Right cardiac atrium (tissue), 5 donors: ENCODE measurements at places on chromosomes 2 and 18. TPM values are rescaled to one million over a fixed set of nuclear protein-coding genes. Genes with fewer than 3 reads are reported as not detected.

GRCh38 chr2:20400787-20401488 lies 45.9 kb upstream of the RHOB start:
- DNase-seq: no peak

GRCh38 chr18:56987236-56987635 lies 159.7 kb upstream of the BOD1L2 start:
- DNase-seq: no peak

DNA sequence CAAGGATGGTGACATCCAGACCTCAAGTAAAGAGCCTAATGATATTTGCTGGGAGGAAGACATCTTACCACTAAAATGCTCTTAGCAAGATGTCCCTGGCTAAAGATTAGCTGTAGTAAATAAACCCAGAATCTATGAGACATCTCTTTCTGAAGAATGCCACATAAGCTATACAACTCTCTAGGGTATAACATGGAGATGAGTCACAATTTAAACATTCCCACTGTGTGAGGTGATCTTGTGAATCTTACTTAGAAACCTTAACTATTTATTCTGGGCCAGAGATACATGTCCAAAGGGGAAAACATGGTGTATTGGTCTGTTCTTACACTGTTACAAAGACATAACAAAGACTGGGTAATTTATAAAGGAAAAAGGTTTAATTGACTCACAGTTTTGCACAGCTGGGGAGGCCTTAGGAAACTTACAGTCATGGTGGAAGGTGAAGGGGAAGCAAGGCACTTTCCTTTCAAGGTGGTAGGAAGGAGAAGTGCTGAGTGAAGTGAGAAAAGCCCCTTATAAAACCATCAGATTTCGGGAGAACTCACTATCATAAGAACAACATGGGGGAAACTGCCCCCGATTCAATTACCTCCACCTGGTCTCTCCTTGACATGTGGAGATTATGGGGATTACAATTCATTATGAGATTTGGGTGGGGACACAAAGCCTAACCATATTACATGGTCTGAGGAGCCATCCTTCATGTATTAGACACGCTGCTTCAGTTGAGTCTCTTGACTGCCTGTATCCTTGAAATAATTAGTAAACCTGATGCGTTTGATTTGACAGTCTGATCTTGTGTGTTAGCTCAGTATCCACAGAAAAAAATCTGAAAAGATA lies 17.1 kb downstream of the KRCC1 start:
- DNase-seq: no peak

DNA sequence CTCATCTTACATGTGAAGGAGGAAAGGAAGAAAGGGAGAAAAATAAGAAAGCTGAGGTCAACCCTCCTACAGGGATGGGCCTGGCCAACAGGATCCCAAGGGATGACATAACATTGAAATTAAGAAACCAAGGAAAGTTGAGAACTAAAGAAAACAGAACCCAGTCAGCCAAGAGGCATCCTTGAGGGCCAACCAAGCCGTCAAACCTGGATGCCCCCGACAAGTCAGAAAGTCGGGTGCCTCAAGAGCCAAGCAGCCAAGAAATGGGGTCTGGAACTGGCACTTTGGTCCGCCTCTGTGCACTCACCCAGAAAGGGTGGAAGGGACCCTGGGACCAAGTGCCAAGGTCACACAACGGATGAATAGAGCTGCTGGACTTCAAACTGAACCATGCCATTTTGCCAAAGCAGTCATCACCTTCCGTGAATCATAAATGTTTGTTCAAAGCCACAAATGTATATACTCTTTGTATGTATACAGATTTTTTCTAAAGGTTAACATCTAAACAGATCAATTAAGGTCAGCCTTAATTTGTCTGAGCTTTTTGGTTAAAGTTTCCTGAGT lies 27.0 kb upstream of the PTPN4 start:
- DNase-seq: no peak

- peak; percentile 85 for DNase-seq
Measured at GRCh38 chr2:42865884-42866881, 73.8 kb upstream of the HAAO start.

DNA sequence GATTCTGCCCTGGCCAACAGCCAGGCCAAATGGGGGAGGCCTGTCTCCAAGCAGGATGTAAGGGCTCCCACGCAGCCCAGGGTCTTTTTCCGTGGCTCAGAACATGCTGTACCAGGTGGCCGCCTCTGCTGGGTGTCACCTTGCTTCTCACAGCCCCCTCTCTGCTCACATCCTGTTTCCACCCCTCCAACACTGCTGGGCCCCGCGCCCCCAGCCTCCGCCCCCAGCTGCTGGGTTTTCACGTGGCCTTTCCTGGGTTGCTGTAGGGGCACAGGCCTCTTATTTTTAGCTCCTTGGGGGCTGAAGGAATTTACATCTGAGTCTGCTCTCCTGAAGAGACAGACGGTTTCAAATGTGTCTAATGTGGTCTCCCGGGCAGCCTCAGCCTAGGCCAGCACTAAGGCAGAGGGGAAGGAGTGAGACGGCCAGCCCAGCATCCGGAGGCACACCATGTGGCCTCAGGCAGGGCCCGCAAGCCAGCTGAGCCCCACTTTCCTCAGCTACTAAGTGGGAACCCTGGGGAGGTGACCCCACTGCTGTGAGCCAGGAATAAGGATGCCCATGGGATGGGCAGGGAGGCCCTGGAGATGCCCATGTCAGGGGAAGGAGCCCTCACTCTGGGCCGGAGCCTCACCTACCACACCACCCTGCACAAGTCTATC lies 18.7 kb upstream of the DUSP2 start:
- DNase-seq: no peak

DNA sequence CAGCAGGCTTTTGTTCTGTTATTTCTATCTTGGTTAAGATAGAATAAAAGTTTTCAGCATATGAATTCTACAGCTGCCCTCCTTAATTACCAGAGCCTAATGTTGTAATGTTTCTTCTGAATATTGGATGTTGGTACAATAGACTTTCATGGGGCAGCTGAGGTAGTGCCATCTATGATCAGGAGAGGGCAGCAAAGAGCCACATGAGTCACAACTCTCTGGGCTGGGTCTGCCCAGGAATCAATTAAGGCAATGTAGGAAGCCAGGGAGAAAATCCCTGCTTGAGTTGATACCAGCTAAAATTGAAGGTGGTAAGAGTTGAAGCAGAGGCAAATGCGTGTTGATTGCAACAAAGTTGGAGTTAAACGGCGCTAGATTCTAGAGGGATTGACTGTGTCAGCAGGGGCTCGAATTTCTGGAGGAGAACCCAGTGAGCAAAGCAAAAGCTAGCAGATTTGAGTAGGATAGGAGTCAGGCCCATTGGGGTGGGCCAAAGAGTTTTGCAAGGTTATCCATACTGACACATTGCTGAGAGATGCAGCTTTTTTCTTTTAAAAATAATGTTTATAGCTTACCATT lies 10.6 kb upstream of the MC5R start:
- DNase-seq: peak; percentile 84

GRCh38 chr18:29171892-29172755 lies 995.2 kb upstream of the CDH2 start:
- no peak for DNase-seq

GRCh38 chr18:58618822-58619595 lies 9.9 kb downstream of the ALPK2 start:
- no peak for DNase-seq

GRCh38 chr18:51151185-51151567 lies 46.3 kb downstream of the MEX3C start:
- no peak for DNase-seq

- no peak for DNase-seq
Measured at GRCh38 chr2:235024931-235025773, 73.3 kb downstream of the SH3BP4 start.

GRCh38 chr2:15059870-15060512 lies 427.5 kb downstream of the LRATD1 start:
- no peak for DNase-seq

DNA sequence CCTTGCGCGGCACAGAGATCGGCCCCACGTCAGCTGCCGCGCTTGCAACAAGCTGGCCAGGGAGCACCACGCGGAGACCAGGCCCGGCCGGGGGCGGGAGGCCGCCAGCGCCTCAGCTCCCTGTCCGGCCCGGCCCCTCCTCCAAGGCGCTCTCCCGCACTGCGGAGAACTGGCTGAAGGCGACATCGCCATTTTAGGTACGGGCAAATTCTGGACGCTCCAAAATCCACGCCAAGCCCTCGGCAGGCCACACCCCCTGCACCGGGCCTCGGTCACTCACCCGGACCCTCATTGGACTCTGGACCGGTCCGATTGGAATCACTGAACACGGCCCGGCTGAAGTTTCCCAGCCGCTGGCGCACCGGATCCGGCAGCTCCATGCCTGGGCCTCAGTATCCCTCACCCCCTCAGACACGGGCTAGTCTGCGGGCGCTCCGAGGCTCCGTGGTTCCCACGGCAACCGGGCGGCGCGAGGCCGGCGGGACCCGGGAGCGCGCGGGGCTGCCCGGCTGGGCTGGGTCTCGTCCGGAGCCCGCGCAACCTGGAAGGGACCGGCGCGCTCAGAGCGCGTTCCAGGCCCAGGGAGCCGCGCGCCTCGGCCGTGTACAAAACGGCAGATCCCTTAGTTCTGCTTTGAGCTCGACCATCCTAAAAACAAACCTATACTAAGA lies at the start of gene TMEM17:
Gene TMEM17 (minus strand): TSS at position 446 of the 671 bp plus-strand sequence. CDS start 66 bp downstream, at position 380.
- peak; percentile 97 for DNase-seq

DNA sequence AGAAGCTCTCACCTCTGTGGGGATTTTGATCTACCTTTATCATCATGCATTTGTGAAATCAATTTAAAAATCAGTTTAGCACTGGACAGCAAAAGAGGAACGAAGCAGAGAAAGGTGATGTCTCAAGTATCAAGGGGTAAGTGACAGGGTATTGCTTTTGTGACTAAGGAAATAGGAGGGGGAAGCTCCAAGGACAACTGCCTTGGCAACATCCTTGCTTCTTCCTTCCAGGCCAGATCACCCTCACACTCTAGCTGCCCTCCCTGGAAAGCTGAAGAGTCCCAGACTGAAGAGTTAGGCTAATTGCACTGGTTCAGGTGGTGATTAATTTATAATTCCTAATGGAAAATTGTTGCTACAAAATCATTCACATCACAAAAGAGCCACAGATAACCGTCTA lies 859.1 kb upstream of the ACVR2A start:
- DNase-seq: no peak

- DNase-seq: no peak
Measured at GRCh38 chr2:146978577-146979555, 866.0 kb upstream of the ACVR2A start.

- no peak for DNase-seq
Measured at GRCh38 chr2:162828545-162828944, 10.0 kb downstream of the KCNH7 start.

DNA sequence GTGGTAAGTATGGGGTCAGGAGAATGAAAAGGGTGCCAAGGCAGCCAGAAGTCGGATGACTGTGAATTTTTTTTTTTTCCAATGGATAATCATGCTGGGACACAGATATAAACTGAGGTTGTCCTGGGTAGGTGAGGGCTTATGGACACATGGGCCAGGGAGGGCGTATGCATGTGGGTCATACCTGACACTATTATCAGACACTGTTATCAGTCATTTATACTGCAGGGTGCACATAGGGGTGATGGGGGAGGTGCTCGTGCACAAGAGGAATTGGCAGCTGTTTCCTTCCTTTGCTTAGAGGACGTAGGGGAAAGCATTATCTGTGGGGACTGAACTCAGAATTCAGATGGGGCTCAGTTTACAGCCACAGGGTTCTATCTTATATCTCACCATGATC lies 10.1 kb downstream of the CTIF start:
- DNase-seq: no peak

- DNase-seq: no peak
Measured at GRCh38 chr2:15780912-15781574, 159.3 kb upstream of the MYCN start.

- no peak for DNase-seq
Measured at GRCh38 chr2:210623506-210623905, 67.1 kb downstream of the CPS1 start.

GRCh38 chr2:149877074-149877473 lies 289.5 kb upstream of the MMADHC start:
- DNase-seq: no peak

DNA sequence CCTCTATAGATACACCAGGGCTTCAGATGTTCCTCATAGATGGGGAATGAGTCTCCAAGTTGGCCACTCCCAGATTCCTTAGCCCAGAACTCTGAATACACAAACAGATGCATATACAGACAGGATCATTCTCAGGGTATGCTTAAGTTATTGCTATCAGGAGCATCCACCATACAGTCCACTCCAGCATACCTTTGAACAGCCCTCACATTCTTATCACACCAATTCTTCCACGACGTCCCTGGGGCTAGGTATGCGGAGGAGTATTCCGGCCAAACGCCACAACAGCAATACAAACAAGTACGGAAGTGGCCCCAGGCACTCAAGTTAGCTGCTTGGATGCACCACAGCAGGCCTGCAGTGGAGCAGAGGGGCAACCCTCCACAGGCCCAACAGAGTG lies 312.5 kb upstream of the CHAC2 start:
- no peak for DNase-seq

- DNase-seq: no peak
Measured at GRCh38 chr2:46268196-46268595, 29.0 kb upstream of the EPAS1 start.

DNA sequence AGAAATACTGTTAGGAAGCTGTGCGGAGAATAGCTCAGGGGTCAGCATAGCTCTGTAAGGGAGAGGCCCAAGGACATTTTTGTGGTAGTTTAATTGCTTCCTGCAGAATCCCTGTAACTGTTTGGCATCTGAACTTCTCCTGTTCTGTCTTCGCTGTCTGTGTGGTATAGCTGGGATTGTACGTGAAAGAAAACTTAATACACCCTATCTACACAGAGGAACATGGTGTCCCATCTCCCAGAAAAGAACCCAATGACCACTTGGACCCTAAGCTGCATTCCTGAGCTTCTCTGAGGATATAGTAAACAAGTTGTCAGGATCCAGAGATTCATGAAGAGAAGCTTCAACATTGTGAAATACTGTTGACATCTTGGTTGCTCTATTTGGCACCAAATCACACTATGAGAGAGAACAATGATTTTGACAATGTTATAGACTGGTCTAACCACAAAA lies 81.3 kb downstream of the CDC42EP3 start:
- no peak for DNase-seq

Gene DLX1
- total RNA-seq: not detected

Gene CD302
- 31.4 TPM for total RNA-seq

Gene LYPD6
- 0.56 TPM for total RNA-seq

Gene ERMN
- total RNA-seq: 0.29 TPM

Gene MDH1B
- 0.92 TPM for total RNA-seq

Gene HRH4
- total RNA-seq: not detected

Gene CDH20
- not detected for total RNA-seq

Gene ACTG2
- total RNA-seq: 1.4 TPM

Gene SERPINB10
- total RNA-seq: not detected

Gene TMEM169
- total RNA-seq: 0.17 TPM

Gene UGT1A5
- total RNA-seq: not detected

Gene MYL12A
- total RNA-seq: 795 TPM

Gene MAP3K19
- not detected for total RNA-seq

Gene C2orf80
- not detected for total RNA-seq
